ENCODE measurements at places on chromosomes 16 and 17. TPM values are rescaled to one million over a fixed set of nuclear protein-coding genes. Genes with fewer than 3 reads are reported as not detected.

The NDRG4 gene
- 88.5 TPM for total RNA-seq

The KRTAP3-2 gene
- total RNA-seq, result not detected

The PRSS53 gene
- 0.44 TPM for total RNA-seq

The HOXB9 gene
- total RNA-seq, result not detected

The CLEC19A gene
- total RNA-seq, result not detected

- no peak for DNase-seq
These were observed 51.6 kb downstream of the PRKCA start for GRCh38 chr17:66353937-66354401.

- no peak for DNase-seq
These were observed 4.4 kb upstream of the PRR35 start for GRCh38 chr16:555528-556473.

- DNase-seq, result peak; percentile 10
These were observed 29.9 kb downstream of the MIS12 start for GRCh38 chr17:5516060-5516792.

DNA sequence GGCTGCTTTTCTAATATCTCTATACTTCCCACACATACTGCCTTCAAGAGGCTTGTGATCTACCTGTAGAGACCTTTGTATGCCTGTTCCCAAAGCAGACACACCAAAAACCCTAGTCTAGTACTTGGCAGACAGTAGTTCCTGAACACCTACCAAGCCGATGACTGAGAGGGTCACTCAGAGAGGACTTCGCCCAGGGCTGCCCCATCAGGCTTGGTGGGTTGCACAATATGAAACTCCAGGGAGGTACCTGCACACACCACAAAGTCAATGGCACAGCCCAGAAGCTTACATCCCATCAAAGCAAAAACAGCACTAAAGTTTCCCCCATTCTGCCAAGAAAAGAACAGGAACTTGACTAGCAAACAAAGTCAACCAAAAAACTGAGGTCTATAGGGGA, 30.3 kb downstream of the ASPA start:
- DNase-seq, result no peak

- DNase-seq, result no peak
These were observed 9.3 kb downstream of the OSBPL7 start for GRCh38 chr17:47812146-47812920.

Measured in lung microvascular endothelial cell (primary cell).